ENCODE measurements at places on chromosomes 6 and 20.

DNA sequence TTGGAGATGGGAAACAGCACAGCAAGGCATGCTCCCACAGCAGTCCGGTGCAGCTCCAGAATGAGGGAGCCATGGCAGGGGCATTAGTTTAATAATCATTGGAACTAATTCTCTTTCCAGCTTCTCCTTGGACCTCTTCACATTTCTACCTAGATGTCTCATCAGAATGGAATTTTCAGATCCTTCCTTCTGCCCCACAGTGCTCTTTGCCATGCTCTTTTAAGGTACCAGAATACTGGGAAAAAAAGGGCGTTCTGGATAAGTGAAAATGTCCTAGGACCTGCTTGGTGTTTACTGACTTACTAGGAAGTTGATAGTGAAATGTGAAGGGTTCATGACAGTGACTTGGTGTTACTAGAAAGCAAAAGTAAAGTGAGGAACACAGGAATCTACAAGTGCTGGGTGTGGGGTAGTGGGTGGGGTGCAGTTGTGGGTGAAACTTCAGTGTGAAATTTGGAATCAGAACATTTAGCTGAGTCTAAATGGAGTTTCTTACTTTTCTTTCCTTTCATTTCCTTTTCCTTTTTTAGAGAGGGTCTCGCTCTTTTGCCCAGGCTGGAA lies 207.1 kb downstream of the ARID1B start:
- no peak for DNase-seq

DNA sequence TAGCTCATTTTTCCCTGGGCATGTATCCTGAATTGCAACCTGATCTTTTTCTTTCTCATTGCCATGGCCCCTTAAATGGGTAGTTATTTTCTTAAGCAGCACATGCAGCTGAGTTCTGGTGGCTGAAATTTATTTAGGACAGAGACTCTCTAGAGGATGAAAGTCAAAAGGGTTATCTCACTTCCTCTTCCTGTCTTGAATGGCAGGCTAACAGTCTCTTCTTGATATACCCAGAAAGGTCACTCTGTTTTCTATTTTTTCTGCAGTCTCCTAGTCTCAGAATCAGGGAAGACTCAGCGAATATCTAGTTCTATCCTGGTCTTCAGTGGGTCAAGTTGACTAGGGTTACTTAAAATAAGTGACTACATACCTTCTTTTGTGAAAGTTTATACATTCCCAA lies 243.3 kb downstream of the EPHA7 start:
- DNase-seq = no peak

- DNase-seq = no peak
These were observed 169.7 kb upstream of the GGTLC1 start for GRCh38 chr20:24158281-24158680.

- DNase-seq = no peak
These were observed 496.7 kb downstream of the BMP2 start for GRCh38 chr20:7264137-7264536.

DNA sequence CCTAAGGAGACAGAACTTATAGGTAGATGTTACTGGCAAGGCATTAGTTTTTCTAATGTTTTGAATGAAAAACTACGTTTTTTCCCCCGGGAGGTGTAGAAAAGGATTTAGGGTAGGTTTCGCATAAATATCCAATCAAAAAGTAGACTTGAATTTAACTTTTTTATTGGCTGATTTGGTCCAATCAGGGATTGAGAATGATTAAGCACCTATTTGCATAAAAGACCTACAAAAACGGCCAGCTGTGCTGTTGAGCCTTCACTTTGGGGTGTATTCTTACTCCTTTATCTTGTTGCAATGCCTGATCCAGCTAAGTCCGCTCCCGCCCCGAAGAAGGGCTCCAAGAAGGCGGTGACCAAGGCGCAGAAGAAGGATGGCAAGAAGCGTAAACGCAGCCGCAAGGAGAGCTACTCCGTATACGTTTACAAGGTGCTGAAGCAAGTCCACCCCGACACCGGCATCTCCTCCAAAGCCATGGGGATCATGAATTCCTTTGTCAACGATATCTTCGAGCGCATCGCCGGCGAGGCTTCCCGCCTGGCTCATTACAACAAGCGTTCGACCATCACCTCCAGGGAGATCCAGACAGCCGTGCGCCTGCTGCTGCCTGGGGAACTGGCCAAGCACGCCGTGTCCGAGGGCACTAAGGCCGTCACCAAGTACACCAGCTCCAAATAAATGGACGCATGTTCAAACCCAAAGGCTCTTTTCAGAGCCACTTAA lies 113.5 kb upstream of the BTN3A2 start:
- peak; percentile 94 for DNase-seq

- no peak for DNase-seq
These were observed 9.0 kb downstream of the RIN2 start for GRCh38 chr20:19767070-19767469.

DNA sequence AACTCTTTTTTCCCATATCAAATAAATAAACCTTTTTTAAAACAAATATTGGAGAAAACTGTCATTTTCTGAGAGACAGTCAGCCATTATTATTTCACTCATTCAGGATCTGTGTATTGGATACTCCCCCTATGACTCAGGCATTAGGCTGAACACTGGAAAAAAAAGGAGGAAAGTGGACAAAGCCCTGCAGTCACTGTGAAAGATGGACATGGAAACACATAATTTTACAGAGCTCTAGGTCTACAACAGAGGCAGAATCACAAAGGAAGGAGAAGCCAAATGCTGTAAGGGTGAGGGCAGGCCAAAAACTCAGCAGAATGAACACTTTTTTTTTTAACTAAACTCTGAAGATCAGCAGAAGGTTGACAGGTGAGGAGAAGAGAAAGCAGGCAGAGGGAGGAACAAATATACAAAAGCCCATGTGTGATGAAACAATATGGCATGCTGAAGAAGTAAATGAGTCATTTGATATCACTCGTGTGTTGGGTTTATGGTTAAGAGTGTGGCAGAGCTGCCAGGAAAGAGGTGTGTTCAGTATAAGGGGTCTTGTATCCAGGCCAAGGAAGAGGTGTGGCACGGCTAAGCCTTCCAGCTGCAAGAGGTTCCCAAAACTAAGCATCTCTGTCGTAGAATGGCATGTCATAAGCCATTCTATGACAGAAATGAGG lies 39.1 kb downstream of the EPB41L2 start:
- DNase-seq = peak; percentile 83

GRCh38 chr20:22579711-22580697 lies 4.4 kb downstream of the FOXA2 start:
- DNase-seq = no peak

DNA sequence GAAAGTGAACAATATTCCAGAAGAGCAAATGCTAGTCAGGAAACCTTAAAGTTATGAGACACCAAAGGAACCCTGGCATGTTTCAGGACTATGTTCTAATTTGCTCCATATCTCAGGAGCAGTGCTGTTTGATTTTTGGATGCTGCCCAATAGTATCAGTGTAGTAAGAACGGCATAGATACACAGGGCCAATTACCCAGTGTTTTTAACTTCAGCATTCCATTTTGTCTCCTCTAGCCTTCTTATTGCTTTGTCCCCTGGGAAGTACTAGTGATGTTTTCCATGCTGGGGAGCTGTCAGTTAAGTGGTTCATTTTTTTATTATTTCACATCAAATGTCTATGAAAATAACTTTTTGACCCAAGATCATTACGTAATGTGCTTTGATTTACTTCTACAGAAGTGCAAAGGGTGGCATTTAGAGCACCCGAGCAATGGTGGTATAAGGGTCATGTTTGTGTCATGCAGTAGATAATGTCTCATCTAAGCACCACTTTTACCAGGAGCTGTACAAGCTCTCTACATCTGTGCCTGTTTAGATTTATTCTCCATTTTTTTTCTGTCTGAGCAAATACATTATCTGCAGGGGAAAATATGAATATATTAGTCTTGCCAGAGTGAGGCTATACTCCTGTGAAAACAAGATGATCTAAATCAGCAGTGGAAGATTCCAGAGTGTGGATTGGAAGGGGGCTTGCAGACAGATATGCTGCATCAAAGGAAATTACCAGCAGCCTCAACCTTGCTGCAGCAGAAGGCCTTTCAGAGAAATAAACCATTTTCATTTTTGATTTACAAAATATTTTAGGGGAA lies 198.8 kb upstream of the OPRM1 start:
- DNase-seq = no peak

- no peak for DNase-seq
These were observed 69.3 kb downstream of the FAM229B start for GRCh38 chr6:112156668-112157067.

DNA sequence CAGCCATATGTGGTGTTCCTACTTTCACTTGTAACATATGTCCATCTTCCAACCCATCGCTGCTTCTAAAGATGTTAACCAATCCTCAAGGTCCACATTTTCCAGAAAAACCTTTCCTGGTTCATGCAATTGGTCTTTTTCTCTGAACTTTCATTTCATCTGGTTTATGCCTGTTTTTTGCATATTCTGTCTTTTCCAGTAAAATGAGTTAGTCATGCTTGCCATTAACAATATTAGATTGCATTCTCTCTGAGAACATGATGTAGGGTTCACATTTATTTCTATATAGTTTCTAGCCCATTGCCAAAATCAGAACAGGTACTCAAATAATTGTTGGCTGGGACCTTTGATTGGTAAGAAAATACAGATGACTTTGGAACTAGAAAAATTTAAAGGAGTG lies 36.7 kb downstream of the HIVEP2 start:
- DNase-seq = no peak

- DNase-seq = no peak
These were observed 44.2 kb upstream of the TBX18 start for GRCh38 chr6:84808491-84809061.

- DNase-seq = no peak
These were observed 11.9 kb downstream of the PRR18 start for GRCh38 chr6:166296035-166296883.

GRCh38 chr6:9834233-9834632 lies 580.6 kb downstream of the TFAP2A start:
- no peak for DNase-seq

DNA sequence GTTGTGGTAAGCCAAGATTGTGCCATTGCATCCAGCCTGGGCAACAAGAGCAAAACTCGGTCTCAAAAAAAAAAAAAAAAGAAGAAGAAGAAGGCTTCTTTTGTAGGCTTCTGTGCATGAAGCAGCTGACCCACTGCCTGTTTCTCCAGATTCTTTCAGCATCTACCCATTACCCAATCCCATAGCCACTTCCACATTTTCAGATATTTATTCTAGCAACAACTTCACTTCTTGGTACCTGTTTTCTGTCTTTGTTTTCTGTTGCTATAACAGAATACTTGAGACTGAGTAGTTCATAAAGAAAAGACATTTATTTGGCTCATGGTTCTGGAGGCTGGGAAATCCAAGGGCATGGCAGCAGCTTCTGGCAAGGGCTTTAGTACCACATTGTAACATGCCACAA lies 95.3 kb upstream of the SGK1 start:
- no peak for DNase-seq
